ENCODE measurements at places on chromosomes 2 and 18.

- DNase-seq: no peak
Measured at GRCh38 chr18:10041180-10041579, 127.4 kb downstream of the VAPA start.

GRCh38 chr2:239295377-239296019 lies 105.3 kb downstream of the HDAC4 start:
- DNase-seq: no peak

DNA sequence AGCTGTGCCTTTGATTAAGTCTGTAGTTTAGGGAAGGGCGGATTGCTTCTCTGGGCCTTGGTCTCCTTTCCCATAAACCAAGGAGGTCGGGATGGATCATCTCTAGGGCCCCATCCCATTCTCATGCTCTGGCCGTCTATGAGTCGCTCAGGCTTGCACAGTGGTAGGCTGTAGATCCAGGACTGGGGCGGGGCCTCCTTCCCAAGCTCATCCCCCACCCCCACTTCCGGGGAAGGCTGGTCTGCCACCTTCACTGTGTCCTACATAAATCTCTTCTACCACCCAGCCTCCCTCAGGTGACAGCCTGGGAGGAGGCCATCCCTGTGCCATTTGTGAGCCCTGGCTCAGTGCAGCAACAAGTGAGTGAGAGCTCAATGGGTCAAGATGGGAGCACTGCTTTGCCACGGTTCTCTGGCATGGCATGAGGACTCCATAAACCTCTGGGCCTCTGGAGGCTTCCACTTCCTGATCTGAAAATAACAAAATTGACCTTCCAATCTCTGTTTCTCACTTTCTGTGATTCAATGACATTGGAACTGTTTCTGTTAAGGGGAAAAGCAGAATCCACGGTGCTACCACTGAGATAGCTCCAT lies 68.5 kb downstream of the SUMO1 start:
- no peak for DNase-seq

GRCh38 chr2:158395166-158395565 lies 61.4 kb downstream of the CCDC148 start:
- no peak for DNase-seq

GRCh38 chr2:174025271-174026121 lies 60.3 kb upstream of the SP3 start:
- no peak for DNase-seq

- DNase-seq: no peak
Measured at GRCh38 chr2:25281941-25282340, 59.8 kb downstream of the DNMT3A start.

- DNase-seq: no peak
Measured at GRCh38 chr2:66543257-66543767, 108.4 kb downstream of the MEIS1 start.

- no peak for DNase-seq
Measured at GRCh38 chr2:54482715-54483114, 26.6 kb downstream of the SPTBN1 start.

DNA sequence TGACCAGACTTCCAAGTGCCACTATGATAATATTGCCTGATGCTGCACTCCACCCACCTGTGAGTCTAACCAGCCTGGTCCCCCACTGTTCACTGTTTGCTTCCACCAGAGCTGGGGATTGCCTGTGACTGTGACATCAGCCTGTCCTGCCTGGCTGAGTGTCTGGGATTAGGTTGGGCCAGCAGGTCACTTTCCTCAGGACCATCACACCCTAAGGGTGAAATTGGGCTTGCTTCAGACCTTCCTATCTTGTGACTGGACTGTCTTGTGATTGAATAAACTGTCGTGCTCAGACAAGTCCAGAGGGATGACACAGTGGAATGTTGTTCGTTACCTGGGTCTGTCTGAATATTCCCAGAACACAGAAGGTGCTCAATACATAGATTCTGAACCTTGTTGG lies 87.4 kb upstream of the HK2 start:
- no peak for DNase-seq

DNA sequence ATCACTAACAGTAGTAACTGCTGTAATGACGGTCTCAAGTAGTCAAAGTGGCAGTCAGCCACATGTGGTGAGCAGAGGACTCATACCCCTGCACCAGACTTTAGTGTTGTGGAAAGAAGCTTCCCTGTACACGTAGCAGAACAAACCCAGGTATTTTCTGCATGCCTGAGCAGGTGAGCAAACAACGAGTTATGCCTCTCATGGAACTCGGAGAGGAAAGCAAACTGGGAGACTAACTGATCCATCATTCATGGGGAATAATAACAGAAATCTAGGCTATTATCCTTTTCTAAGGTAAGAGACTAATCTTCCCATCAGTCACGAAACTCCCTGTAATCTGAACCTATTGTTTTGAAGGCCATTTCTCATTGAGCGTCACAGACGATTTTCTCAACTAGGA lies 1495.2 kb upstream of the NXPH2 start:
- DNase-seq: no peak

- DNase-seq: no peak
Measured at GRCh38 chr2:222452422-222452950, 28.1 kb downstream of the SGPP2 start.

GRCh38 chr2:232367016-232367415 lies 11.5 kb upstream of the ALPP start:
- DNase-seq: no peak

- no peak for DNase-seq
Measured at GRCh38 chr2:74191596-74192380, 6.6 kb upstream of the MTHFD2 start.

- DNase-seq: no peak
Measured at GRCh38 chr2:210955591-210955990, 399.2 kb downstream of the CPS1 start.

DNA sequence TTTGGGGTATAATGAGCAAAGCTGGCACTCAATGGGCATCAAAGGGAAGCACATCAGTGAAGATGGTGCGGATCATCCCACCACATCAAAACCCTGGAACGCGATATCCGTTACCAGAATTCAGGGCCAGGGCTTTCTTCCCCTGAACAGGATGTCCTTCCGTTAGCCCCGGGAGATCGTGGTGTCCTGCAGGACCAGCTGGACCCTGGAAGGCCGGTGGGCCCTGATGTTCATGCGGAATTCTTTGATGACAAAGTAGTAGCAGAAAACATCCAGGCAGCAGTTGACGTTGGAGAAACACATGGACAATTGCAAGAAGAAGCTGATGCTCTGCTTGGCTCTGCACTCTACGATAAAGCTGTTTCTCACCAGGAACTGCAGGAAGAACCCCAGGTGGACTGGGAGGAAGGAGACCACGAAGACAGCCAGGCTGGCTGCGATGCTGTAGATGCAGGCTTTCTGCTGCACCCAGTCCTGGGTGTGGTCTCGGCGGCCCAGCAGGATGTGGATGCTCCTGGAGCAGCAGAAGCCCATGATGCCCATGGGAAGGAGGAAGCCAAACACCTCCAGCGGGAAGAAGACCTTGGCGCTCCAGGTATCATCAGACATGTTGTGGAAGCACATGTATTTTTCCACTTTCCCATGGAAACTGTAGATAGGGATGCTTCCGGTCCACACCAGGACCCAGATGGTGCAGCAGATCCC lies 15.0 kb downstream of the GPR55 start:
- no peak for DNase-seq

- DNase-seq: peak; percentile 19
Measured at GRCh38 chr2:211085056-211085680, 528.8 kb downstream of the CPS1 start.

DNA sequence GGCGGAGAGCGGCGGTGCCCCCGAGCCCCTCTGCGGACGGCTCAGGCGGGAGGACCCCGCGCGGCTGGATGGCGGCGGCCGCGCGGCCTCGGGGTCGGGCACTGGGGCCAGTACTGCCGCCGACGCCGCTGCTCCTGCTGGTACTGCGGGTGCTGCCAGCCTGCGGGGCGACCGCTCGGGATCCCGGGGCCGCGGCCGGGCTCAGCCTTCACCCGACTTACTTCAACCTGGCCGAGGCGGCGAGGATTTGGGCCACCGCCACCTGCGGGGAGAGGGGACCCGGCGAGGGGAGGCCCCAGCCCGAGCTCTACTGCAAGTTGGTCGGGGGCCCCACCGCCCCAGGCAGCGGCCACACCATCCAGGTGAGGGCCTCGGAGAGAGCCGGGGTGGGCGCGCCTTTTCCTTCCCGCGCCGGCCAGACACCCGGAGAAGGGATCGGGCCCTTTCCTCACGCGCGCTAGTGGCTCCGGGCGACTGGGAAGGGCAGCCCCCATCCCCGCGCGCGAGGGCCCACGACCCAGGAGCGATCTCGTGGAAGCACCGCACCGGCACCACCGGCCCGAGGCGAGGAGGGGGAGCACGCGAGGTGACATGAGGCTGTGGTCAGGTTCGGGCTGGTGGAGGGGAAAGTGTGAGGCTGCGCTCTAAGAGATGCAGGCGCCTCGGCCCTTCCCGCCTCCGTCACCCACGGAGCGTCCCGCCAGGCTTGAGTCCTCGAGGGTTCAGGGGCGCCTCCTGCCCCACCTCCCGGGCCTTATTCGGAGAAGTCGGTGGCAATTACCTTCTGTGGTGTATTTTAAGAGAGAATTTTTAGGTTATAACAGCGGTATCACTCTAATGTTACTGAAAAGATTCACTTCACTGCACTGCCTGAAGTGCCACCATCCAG lies 607 bp downstream of the LAMA3 start:
- no peak for DNase-seq

- DNase-seq: no peak
Measured at GRCh38 chr2:126722546-126722945, 66.6 kb downstream of the GYPC start.

- no peak for DNase-seq
Measured at GRCh38 chr2:117137371-117137770, 677.1 kb upstream of the DDX18 start.

- no peak for DNase-seq
Measured at GRCh38 chr2:48134704-48135103, 228.4 kb upstream of the FBXO11 start.

GRCh38 chr2:157264099-157264498 lies 6.6 kb downstream of the GALNT5 start:
- no peak for DNase-seq

DNA sequence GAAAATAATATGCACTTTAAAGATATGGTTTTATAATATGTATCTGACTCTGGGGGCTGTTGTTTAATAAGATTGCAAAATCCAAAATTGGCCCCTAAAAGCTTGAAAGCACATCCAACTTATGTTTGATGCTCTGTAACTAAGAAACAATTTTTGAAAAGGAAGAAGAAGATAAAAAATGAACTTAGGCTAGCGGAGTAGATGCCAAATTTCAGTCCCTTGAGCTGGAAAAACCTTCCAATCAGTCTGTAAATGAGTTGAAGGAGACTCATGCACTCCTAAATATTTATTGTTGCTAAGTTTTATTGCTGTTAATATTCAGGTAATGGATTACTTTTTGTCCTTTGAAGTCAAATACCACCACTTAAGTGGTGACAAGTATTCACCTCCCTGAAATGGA lies 465.0 kb downstream of the ZEB2 start:
- no peak for DNase-seq

GRCh38 chr2:62573137-62573731 lies 67.2 kb upstream of the TMEM17 start:
- no peak for DNase-seq

GRCh38 chr18:69490813-69491212 lies 90.1 kb downstream of the DOK6 start:
- no peak for DNase-seq

- no peak for DNase-seq
Measured at GRCh38 chr2:20415511-20415918, 31.4 kb upstream of the RHOB start.

DNA sequence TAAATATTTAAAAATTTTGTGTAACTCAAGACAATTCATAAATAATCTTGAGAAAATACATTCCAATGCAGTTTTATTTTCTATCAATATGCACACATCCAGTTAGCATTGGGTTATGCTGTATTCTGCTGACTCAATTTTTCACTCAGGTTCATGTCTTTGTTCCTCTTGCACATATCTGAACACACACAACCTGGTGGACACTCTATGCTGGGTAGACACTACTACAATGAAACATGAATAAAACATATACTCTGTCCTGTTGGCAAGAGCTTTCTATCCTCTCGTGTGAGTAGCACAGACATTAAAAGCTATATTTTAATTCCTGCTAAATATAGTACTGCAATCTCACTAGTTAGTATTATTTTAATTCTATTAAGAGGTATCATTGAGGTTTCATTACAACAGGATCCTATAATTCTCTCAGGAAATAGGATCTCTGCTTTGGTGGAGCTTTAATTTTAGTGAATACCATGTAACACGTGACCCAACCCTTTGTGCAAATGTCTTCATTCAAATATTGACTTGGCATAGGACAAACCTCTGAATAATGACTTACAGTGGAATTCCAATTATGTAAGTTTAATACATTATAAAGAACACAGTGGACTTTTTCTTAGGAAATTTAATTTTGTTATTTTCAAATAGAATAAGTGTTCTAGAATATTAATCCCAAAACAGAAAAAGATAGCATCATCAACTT lies 342.3 kb upstream of the TMEFF2 start:
- no peak for DNase-seq

DNA sequence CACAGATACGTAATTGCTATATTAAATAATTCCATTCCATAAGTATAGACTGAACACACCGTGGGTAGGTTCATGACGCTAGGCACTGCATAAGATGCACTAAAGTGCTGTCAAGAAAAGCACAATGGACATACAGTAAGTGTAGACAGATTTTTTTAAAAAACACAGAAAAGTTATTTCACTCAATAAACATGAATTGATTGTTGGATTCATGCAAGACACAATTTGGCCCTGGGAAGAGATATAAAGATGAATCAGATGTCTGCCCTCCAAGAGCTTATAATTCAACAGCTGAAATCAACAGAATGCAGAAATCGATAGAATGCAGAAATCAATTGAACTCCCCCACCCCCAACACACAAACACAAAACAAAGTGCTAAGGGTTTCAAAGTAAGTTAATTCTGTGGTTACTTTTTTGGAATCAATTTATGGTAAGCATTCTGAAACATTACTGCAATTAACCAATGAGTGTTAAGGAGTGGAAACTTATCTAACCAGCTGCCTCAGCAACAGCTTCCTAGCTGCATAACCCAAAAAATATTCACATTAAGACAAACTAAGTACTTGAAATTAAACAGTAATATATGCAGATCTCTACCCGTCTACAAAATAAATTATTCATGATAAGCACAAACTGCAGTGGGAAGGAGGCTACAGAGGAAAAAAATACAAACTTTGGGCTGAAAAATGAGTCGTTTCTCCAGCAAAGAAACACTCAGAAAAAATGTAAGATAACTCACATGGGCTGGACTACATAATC lies 1.6 kb downstream of the NBAS start:
- DNase-seq: peak; percentile 100

- peak; percentile 1 for DNase-seq
Measured at GRCh38 chr18:4068552-4069158, 386.5 kb downstream of the DLGAP1 start.

DNA sequence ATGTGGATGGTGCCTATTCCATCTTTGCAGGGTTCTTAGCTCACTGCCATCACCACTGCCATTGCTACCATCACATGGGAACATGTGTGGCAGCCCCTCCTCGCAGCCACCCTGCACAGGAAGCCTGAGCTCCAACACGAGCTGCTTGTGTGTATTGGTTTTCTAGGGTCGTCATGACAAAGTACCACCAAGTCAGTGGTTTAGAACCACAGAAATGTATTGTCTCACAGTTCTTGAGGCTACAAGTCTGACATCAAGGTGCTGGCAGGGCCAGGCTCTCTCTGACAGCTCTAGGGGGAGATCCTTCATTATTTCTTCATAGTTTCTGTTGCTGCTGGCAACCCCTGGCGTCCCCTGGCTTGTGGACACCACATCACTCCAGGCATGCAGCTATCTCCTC lies 10.3 kb upstream of the IL1R2 start:
- no peak for DNase-seq

- DNase-seq: no peak
Measured at GRCh38 chr2:165529130-165529529, 59.6 kb downstream of the CSRNP3 start.

Measured in NCI-H526 treated with DMSO at 0.1 percent for 48 hours (cell line).